ENCODE measurements at places on chromosomes 5 and 9.
A peak's percentile ranks its signal among the peaks of the same experiment; 100 is the strongest.

GRCh38 chr5:127785098-127785927 lies 82.1 kb downstream of the CCDC192 start:
- no peak for DNase-seq

DNA sequence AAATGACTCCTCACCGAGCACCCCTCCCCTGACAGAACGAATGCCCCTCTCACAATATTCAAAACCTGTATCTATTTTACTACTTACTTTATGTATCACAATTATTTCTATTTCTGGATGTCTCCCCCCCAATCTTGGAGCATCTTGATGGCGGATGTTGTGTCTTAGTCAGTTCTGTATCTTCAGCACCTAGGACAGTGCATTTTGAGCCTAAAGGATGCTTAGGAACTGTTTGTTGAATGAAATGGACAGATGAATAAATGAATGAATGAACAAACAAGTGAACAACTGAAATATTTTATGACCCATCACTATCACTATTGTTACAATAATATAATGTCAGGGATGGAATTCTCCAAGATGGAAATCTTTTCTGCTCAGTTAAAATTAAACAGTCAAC lies 295.7 kb downstream of the DNAH5 start:
- DNase-seq: no peak

GRCh38 chr5:141529002-141529401 lies 40.1 kb downstream of the PCDHGC5 start:
- no peak for DNase-seq

- DNase-seq: no peak
These were observed 40.4 kb downstream of the PTAR1 start for GRCh38 chr9:69719367-69719766.

DNA sequence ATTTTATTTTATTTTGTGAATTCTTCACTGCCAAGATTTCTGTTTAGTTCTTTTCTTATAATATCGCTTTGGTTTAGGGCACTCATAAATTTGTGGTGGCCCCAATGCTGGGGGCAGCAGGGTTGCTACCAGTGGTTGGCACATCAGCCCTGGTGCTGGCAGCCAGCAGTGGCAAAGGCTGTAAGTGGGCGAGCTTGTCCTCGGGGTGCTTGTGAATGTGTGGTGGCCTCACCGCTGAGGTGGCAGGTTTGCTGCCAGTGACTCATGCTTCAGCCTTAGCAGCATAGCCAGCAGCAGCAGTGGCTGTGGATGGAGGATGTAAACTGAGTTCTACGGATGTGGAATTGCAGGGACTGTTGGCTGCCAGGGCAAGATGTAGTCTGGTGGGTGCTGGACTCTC lies 262.9 kb upstream of the DMAC1 start:
- DNase-seq: no peak

DNA sequence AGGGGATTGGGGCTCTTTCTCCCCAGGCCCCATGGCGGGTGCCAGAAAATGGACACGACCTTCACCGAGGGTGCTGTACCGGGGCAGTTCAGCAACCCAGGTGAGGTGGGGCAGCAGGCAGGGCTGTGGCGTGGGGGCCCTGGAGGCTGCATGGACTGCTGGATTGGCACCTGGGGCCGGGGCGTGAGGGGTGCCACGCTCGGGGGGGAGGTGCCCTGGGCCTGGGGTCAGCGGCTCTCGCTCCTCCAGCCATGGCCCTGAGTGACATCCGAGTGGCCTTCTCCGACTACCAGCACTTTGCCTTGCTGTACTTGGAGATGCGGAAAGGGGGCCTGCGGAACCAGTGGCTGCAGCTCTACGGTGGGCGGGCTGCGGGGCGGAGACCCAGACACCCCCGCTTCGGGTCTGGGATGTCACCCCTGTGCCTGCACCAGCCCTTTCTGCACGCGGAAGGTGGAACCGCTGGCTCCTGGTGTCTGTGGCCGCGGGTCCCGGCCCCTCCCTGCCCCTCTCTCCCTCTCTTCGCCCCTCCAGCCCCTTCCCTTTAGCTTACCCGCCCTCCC lies 1.8 kb downstream of the LCNL1 start:
- no peak for DNase-seq

DNA sequence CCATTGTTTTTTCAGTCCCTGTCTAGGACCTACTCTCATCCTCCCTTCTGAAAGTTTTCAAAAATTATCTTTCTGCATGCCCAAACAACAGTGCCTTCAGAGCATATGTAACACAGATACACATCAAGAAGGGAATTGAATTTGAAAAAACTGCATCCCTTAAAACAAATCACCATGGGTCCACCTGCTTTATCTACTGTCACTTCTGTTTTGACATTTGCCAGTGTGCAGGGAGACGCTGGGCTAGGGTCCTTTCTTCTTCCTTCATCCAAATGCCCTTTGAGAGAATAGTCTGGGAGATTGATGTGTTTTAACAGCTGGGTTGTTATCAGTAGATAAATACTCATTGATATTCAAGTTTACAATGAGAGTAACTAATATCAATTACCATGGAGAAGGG lies 1630.1 kb downstream of the MAT2B start:
- no peak for DNase-seq

DNA sequence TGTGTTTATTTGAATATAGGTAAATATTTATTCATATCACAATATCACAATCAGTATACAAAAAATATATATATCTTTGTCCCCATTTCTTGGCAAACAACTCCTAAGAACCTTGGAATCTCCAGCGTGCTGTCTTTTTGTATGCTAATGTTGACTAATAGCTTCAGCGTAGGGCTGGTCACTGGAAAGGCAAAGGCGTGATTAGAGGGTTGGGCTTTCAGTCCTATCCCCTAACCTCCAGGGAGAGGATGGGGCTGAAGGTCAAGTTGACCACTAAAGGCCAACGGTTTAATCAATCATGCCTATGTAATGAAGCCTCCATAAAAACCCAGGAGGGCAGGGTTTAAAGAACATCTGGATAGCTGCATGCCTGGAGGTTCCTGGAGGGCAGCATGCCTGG lies 79.6 kb upstream of the BNC2 start:
- no peak for DNase-seq

GRCh38 chr5:79844571-79844970 lies 146.5 kb downstream of the MTX3 start:
- no peak for DNase-seq

GRCh38 chr9:87201351-87201751 lies 254.0 kb upstream of the GAS1 start:
- no peak for DNase-seq

DNA sequence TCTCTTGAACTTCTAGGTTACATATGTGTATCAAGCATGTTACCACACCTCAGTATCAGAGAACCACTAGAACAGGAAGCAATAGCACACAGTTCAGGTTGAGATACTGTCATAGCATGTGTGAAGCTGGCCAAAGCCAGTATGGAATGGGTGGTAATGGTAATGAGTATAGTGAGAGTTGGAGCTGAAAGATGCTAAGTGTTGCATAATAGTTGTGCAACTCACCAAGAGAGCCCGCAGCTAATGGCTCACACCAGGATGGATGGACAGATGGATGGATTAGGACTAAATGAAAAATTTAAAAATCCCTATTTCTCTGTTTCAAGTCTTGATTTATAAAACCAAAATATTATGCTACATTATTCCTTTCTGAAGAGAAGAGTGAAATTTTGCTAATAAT lies 53.4 kb upstream of the KCNN2 start:
- DNase-seq: no peak

DNA sequence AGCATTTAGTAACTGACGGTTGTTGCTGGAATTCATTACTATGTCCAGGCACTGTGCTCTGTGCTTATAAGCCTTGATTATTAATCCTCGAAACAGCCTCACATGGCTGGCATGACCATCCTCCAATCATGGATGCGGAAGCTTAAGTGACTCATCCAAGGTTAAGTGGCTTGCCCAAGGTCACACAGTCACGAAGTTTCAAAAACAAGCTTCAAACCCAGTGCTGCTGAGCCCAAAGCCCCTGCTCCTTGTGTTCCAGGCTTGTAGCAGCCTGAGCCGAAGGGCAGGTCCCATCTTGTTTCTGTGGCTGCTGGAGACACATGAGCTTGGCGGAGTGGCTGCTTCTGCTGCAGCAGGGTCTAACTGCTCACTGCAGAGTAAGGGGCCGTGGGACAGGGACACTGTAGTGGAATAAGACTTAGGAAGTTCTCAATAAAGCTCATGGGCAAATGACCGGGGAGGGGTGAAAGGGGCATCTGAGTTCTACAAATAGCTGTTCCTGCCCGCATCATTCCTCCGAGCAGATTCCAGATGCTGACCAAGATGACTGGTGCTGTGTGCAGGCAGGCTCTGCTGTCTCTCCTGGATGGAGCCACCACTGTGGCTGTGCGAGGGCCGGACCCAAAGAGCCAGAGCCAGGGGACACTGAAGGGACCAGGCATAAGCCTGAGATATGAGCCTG lies 32.4 kb downstream of the WHRN start:
- no peak for DNase-seq

DNA sequence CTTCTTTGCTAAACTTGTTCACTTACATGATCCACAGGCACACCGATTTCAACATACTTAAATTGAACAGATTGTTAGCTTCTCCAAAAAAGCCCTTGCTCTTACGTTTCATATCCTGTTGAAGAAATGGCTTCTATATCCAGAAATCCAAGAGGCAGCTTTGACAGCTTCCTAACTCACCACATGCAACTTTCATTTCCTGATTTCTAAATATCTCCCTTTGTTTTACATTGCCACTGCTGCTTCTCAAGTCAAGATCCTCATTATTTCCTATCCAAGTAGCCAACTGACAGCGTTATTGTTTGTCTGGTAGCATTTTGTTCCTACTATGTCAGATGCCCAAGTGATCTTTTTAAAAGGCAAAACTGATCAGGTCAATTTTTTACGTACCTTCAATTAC lies 913.2 kb upstream of the TYRP1 start:
- DNase-seq: no peak

- no peak for DNase-seq
These were observed 81.5 kb upstream of the PAPPA start for GRCh38 chr9:116072046-116072445.

GRCh38 chr5:72653586-72653985 lies 146.4 kb upstream of the ZNF366 start:
- DNase-seq: no peak

DNA sequence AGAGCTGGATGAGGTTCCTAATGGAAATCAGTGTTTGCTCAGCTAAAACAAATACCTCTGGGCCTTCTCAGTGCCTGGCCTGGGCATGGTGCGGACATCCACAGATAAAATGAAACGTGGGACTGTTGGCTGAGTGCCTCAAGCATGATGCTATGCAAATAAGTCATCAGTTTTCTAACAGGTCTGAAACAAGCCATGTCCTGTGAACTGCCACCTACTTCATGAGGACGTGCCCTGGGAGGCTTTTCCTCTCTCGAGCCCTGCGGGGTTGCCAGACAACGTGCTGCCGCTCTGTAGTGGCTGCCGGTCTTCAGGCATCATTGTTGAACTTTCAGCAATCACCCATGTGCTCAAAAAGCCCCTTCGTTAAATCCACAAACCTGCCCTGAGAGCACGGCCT lies 240.4 kb upstream of the IRX2 start:
- no peak for DNase-seq

DNA sequence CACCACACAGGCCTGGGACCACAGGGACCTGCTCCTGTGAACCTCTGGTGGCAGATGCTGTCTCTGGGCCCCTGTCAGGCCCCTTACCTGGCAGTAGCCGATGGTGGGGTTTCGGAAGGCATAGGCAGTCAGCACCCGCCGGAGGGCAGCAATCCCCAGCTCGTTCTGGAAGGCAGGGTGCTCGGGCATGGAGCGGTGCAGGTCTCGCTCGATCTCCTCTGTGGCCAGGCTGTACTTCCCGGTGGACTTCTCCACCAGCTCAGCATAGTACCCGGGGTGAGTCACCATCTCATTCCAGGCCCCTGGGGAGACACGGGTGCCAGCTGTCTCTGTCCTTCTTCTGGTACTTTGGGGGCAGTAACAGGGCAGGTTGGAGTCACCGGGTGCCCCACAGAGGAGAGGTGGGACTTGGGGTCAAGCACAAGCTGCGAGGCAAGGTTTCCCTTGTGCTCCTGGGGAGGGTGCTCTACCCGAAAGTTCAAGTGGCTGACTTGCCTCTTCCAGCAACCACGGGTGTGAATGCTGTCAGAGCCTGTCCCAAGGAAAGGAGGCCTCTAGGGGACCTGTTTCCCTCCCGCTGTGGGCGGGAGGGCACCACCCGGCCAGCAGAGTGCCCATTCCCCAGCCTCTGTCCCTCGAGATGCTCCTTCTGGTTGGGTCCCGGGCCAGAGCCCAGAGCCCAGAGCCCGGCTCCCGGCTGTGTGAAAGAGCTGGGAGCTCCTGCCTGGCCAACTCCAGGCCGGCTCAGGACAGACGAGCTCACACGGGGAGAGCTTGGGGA lies 19.8 kb upstream of the MRNIP start:
- DNase-seq: no peak

DNA sequence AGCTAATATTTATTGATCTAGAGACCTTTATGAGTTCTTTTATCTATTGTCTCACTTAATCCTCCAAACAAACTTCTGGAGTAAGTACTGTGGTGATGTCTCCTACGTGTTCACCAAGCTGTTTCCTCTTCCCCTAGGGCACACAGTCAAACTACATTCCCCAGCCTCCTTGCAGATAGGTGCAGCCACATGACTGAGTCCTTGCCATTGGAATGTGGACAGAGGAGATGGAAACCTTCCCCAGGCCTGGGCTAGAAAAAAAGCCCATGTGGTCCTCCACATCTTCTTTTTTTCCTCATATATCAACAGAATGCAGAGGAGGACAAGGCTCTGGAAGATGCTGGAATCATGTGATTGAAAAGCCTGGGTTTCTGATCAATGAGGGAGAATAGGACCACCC lies 88.0 kb downstream of the ANKRD55 start:
- no peak for DNase-seq

DNA sequence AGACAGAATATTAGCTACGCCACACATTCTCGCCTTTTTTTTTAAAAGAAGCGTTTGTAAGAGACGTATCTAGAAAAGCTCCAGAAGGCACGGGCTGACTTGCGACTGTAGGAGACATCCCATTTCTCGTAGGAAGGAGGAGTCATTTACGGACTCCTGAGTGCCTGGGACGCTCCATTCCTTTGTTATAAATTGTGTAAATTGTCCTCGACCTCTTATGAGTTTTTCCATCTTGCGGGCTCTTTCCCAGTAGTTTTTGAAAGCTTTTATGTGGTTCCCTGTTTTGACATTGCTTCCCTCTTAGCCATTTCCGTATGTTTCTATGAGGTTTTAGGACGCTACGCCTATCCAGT lies 1.0 kb downstream of the RABL6 start:
- peak; percentile 27 for DNase-seq

DNA sequence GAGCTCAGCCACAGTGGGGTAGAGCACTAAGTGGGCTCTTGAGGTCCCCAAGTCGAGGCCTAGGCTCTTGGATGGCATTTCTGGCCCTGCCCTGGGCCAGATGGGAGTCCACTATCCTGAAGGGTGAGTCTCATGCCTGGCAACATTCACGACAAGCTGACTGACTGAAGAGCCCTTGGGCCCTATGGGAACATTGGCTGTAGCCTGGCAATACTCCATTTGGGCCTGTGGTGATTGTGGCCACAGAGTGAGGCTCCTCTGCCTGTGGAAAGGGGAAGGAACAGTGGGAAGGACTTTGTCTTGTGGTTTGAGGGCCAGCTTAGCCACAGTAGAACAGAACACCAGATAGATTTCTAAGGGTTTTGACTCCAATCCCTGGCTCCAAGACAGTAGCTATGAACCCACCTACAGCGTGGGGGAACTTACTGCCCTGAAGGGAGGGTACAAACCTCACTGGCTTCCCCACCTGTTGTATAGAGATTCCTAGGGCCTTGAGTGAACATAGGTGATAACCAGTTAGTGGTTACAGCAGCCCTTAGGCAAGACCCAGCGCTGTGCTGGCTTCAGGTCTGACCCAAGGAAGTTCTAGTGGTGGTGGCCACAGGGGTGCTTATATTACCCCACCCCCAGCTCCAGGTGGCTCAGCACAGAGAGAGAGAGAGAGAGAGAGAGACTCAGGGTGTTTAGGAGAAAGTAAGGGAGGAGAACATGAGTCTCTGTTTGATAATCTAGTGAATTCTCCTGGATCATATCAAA lies 72.4 kb downstream of the KIAA0825 start:
- DNase-seq: peak; percentile 81

Measured in suppressor macrophage (primary cell).